ENCODE measurements at places on chromosomes 1 and 21. TPM values are rescaled to one million over a fixed set of nuclear protein-coding genes. Genes with fewer than 3 reads are reported as not detected.
A peak's percentile ranks its signal among the peaks of the same experiment; 100 is the strongest.

The CD48 gene
- 4.7 TPM for total RNA-seq

The CHI3L2 gene
- 2.1 TPM for total RNA-seq

The RCSD1 gene
- total RNA-seq: 5.1 TPM

The SYPL2 gene
- 6.4 TPM for total RNA-seq

The NUF2 gene
- total RNA-seq: 0.74 TPM

The LRRC42 gene
- 42.5 TPM for total RNA-seq

The AGBL4 gene
- not detected for total RNA-seq

The TMPRSS15 gene
- total RNA-seq: not detected

- no peak for DNase-seq
- H3K27ac ChIP-seq: peak overlapping the region; percentile 95
- no peaks in the 10 kb centered on the region for H3K36me3 ChIP-seq
- no peak overlapping the region for H3K4me3 ChIP-seq
- H3K4me1 ChIP-seq: no peaks in the 10 kb centered on the region
- H3K27me3 ChIP-seq: no peaks in the 10 kb centered on the region
These were observed 1.7 kb downstream of the ADSS2 start for GRCh38 chr1:244449936-244450508.

DNA sequence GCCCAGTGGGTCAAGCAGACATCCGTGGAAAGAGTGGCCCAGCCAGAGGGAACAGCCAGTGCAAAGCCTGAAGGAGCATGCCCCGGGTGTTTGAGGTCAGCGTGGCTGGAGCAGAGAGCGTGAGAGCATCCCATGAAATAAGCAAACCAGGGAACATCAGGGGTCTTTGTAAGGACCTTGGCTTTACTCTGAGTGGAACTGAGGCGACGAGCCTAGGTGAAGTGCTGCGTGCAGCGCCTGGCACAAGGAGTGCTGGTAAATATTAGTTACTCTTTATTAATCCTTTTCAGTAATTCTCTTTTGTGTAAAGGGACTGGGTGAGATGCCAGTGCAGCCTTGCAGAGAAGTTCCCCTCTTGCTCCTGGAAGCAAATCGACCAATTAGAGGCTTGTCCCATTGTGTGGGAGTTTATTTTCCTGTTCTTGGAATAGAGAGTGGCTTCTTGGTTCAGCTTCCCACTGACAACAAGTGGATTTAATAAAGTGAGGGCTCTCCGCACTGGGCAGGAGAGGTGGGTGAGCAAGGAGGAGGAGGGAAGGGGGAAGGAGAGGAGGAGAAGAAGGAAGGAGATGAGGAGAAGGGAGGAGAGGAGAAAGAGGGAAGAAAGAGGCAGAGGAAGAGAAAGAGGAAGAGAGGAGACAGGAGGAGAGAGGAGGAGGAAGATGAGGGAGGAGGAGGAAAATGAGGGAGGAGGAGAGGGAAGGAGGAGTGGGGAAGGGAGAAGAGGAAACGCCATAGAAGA lies 37.6 kb upstream of the DISP3 start:
- no peaks in the 10 kb centered on the region for H3K36me3 ChIP-seq
- no peaks in the 10 kb centered on the region for H3K27me3 ChIP-seq
- H3K4me3 ChIP-seq: no peak overlapping the region
- H3K4me1 ChIP-seq: no peaks in the 10 kb centered on the region
- no peak for DNase-seq

DNA sequence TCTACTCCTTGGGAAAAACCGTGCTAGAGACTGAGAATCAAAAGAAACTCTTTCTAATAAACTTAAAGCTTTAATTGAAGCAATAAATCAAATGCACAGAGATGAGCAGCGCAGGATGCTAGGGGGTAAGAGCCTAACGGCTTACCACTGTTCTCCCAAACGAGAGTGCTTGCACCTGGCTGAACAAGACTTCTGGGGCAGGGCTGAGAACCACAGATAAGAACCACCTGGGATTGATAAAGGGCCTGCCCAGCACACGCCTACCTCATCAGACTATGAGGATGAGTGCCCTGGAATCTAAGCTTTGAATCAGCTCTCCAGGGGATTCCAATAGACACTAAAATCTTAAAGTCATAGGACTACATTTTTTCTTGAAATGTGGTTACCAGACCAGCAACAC lies 43.3 kb downstream of the KRTAP19-8 start:
- H3K27me3 ChIP-seq: no peaks in the 10 kb centered on the region
- H3K4me1 ChIP-seq: no peaks in the 10 kb centered on the region
- no peak overlapping the region for H3K4me3 ChIP-seq
- no peak for DNase-seq
- H3K36me3 ChIP-seq: no peaks in the 10 kb centered on the region
- no peak overlapping the region for H3K27ac ChIP-seq

DNA sequence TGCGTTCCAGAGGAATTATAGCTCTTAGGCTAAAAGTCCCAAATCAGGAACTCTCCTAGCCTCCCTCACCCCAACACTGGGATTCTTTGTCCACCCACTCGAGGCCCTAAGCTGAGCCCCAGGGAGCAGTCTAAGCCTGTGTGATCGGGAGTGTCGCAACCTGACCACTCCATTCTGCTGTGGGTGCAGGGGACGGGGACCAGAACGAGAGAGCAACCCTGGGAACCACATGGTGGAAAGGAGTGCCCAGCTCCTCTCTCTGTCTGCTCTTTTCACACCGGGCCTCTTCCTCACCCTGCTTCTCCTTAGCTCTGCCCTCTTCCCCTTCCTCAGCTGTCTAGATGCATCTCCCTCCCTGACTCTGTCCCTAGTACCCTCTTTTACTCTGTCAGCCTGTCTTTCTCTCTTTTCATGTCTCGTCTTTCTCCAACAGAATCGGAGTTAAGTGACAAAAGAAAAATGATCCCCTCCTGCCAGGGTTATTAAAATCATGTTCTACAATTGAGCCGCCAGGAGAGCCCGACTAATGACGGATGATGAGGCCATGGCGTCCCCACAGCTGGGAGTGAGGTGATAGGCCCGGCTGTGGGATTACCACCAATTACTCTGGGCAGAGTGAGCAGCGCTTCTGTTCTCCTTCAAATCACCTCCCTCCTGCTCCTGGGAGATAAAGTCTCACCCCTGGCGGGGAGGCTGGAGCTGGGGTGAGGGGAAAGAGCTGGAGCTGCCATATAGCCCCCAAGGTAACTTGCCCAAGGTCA lies 34.5 kb upstream of the CSF3R start:
- no peak overlapping the region for H3K4me3 ChIP-seq
- no peak overlapping the region for H3K27ac ChIP-seq
- no peaks in the 10 kb centered on the region for H3K27me3 ChIP-seq
- DNase-seq: no peak

DNA sequence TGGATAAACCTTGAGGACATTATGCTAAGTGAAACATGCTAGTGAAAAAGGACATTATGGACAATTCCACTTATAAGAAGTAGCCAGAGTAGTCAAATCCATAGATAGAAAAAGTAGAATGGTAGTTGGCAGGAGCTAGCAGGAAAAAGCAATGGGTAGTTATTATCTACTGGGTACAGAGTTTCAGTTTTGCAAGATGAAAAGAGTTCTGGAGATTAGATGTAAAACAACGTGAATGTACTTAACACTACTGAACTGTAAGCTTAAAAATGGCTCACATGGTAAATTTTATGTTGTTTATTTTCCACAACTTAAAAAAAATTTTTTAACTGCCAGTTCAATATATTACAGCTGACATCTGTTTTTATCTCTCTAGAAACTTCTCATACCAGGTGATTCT lies 19.4 kb downstream of the JAK1 start:
- H3K27me3 ChIP-seq: no peaks in the 10 kb centered on the region
- H3K4me3 ChIP-seq: no peak overlapping the region
- peaks cover 26% of the 10 kb centered on the region for H3K4me1 ChIP-seq

GRCh38 chr1:180522213-180522515 lies 19.8 kb upstream of the ACBD6 start:
- no peaks in the 10 kb centered on the region for H3K4me1 ChIP-seq
- H3K27ac ChIP-seq: no peak overlapping the region

All from adrenal gland (tissue), 19 donors.